ENCODE measurements at places on chromosomes 3 and 15. TPM values are rescaled to one million over a fixed set of nuclear protein-coding genes. Genes with fewer than 3 reads are reported as not detected.

- no peak overlapping the region for H3K4me3 ChIP-seq
- H3K27ac ChIP-seq = no peak overlapping the region
Measured at GRCh38 chr3:70631716-70632307, 319.4 kb upstream of the MDFIC2 start.

The GPR27 gene
- 0.83 TPM for total RNA-seq

DNA sequence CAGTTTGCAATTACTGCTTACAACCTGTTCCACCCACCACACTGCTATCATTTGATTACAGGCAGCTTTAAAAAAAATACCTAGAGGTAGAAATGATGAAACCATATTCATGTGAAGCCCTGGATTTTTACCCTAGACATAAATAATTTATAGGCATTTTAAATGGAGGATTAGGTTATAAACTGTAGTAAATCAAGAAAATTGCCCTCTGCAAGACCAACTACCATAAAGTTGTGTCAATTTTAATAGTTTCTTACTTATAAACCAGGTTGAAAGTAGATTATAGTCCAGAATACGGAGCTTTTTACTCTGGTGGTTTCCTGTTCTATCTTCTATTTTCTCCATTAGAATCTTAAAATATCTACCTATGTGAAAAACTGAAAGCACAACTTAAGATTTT is 13.9 kb downstream of the TNIK start:
- no peak for DNase-seq
- no peaks in the 10 kb centered on the region for H3K36me3 ChIP-seq
- no peak overlapping the region for H3K27ac ChIP-seq
- no peak overlapping the region for H3K4me3 ChIP-seq

DNA sequence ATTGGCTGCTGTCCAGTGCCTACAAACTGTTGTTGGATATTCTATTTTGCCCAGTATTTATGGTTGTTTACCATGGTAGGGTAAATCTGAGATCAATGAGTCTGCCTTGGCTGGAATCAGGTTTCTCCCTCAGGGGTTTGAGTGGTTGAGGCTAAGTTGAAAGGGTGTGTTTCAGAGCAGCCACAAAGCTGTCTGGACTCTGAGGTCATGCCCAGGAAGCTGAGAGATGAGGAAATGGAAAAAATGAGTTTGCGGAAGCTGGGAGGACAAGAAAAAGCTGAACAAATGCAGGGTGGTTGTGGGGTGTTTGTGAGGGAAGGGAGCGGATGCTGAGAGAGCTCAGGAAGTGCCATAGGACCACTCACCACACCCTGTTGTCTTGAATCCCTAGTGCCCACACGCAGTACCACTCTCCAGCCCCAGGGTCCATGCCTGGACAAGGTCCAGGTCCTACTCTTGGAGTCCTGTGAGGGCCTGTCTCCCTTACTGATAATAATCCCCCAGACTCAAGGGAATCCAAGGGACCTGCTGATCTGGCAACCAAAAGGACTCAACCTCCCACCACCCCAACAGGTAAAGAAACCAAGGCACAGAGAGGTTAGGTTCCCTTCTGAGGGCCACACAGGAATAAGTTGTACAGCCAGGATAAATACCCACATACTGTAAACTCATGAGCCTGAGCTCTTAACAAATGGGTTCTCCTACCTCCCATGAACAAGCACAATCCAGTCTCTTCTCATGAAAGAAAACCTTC is 81.6 kb downstream of the PPCDC start:
- peaks cover 12% of the 10 kb centered on the region for H3K4me1 ChIP-seq
- H3K27me3 ChIP-seq = no peaks in the 10 kb centered on the region
- no peak overlapping the region for H3K27ac ChIP-seq
- H3K36me3 ChIP-seq = no peaks in the 10 kb centered on the region

The CSTA gene
- not detected for total RNA-seq

DNA sequence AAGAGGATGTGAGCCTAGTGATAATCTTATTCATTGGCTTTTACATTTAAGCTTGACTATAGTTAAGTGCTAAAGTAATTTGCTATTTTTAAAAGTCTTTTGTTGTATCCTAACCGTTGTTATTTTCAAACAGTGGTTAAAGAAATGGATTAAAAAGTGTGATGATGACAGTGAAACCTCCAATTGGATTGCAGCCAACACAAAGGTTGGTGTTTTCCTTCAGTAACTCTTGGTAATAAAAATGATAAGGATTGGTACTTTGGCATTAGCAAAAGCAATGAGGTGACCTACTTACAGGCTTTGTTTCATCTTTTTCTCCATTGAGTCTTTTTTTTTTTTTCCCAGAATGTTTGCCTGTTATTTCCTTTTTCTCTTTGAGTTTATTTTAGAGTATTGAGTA is 87.5 kb upstream of the GOLGA6B start:
- no peak overlapping the region for H3K27ac ChIP-seq
- DNase-seq = no peak
- no peaks in the 10 kb centered on the region for H3K27me3 ChIP-seq
- H3K36me3 ChIP-seq = peaks cover 70% of the 10 kb centered on the region

The EBLN2 gene
- 4.8 TPM for total RNA-seq

- DNase-seq = peak; percentile 30
- no peaks in the 10 kb centered on the region for H3K36me3 ChIP-seq
- no peak overlapping the region for H3K4me3 ChIP-seq
- H3K4me1 ChIP-seq = no peaks in the 10 kb centered on the region
- H3K27ac ChIP-seq = no peak overlapping the region
Measured at GRCh38 chr3:46673151-46674030, 20.1 kb downstream of the ALS2CL start.

DNA sequence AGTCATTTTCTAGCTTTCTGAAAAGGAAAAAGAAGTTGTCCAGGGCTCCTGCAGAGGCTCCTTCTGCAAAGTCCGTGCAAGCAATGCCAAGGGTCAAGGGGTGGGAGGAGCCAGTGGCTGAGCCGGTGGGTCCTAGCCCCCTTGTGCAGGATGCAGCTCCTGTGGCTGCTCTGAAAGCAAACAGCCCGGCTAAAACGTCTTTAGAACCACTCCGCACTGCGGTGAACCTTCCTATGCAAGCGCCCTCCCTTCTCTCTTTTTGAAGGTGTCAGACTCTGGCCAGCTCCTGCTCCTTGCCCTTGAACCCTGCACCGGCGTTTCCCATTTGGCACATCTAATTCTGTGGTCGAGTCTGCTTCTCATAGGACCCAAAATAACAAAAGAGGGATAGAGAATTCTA is 183.1 kb downstream of the UACA start:
- no peak for DNase-seq
- H3K36me3 ChIP-seq = no peaks in the 10 kb centered on the region

DNA sequence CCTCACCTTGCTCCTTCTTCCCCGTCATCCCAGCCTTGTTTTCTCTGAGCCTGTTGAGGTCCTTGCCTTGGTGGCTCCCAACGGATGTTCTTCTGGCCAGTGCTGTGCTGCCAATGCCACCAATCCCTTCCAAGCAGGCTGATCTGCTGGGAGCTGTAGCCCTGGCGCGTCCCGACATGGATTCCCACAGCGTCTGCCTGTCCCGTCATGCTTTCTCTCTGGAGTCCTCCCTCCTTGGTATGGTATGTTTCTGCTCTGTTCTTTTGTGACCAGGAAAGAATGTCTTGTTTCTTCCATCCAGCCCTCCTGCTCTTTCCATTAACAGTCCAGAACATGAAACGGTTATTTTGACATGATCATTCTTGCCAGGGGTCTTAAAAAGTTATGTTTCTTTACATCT is 10.0 kb downstream of the LIMD1 start:
- H3K36me3 ChIP-seq = no peaks in the 10 kb centered on the region
- DNase-seq = no peak
- H3K4me3 ChIP-seq = no peak overlapping the region
- peaks cover 60% of the 10 kb centered on the region for H3K4me1 ChIP-seq

The ASB14 gene
- total RNA-seq = not detected

The CLEC3B gene
- 97.2 TPM for total RNA-seq
